ENCODE measurements at places on chromosomes 5 and 9. TPM values are rescaled to one million over a fixed set of nuclear protein-coding genes. Genes with fewer than 3 reads are reported as not detected.

GRCh38 chr5:56607551-56607950, 207.8 kb upstream of the MAP3K1 start:
- DNase-seq, result no peak

The ARL10 gene
- total RNA-seq, result 1.3 TPM

- DNase-seq, result peak; percentile 12
These were observed 96.8 kb downstream of the PHF2 start for GRCh38 chr9:93673021-93673838.

DNA sequence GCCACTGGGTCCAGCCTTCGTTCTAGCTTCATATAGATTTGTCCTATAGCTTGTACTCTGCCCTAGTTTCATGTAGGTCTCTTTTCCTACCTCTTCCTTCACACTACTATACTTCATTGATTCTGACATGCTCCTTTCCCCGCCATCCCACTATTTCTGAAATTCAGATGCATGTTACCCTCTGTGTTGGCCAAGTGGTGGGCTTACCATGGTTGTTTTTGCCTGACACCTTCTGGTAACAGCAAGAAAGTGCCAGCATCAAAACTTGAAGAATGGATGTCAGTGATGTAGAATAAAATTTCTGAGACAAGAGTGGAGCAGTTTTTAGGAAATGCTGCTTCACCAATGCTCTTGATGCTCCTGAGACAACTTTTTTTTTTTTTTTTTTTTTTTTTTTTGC, 19.5 kb upstream of the SERINC5 start:
- DNase-seq, result no peak

DNA sequence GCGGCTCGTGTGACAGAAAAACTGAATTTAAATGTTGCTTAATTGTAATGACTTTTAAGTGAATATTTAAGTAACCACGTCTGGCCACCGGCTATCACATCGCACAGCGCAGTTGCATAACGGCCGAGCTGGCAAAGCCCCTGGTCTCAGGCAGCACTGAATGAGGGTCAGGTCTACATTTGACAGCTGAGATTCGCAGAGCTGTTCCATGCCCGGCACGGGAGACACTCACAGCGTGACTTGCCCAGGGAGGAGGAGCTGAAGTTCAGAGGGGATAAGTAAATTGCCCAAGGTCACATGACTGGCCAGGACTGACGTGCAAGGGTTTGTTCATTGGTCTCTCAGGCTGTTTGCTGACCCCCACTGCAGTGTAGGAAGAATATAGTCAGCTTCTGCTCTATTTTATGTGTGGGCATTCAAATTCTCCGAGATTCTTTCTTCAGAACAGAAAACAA, 17.4 kb upstream of the COL5A1 start:
- DNase-seq, result no peak

- no peak for DNase-seq
These were observed 81.8 kb downstream of the SV2C start for GRCh38 chr5:76165029-76165428.

The FBP1 gene
- 51.4 TPM for total RNA-seq

- no peak for DNase-seq
These were observed 1.5 kb upstream of the IL17B start for GRCh38 chr5:149380466-149381121.

GRCh38 chr9:112699230-112699629, 18.7 kb downstream of the INIP start:
- no peak for DNase-seq

- DNase-seq, result peak; percentile 73
These were observed at the start of gene C1QTNF2 for GRCh38 chr5:160369990-160370712. Gene C1QTNF2 (minus strand): TSS chr5:160370626. CDS start chr5:160355011, 15,615 bp downstream.

The FAM221B gene
- 0.05 TPM for total RNA-seq

The MEGF10 gene
- total RNA-seq, result 0.35 TPM

The SLC44A1 gene
- 180 TPM for total RNA-seq

The INSL6 gene
- not detected for total RNA-seq

The LCP2 gene
- total RNA-seq, result 13.4 TPM

GRCh38 chr5:74206579-74207550, 433.7 kb downstream of the ENC1 start:
- peak; percentile 34 for DNase-seq

GRCh38 chr9:93194221-93194625, 10.3 kb downstream of the WNK2 start:
- no peak for DNase-seq

GRCh38 chr5:2371419-2371710, 380.1 kb downstream of the IRX2 start:
- DNase-seq, result no peak

The C9 gene
- 0.57 TPM for total RNA-seq

The GFI1B gene
- 1.3 TPM for total RNA-seq

The PCDHA1 gene
- not detected for total RNA-seq

The TMEM174 gene
- not detected for total RNA-seq

The SOHLH1 gene
- total RNA-seq, result not detected

GRCh38 chr5:131068893-131069643, 96.0 kb downstream of the HINT1 start:
- no peak for DNase-seq

GRCh38 chr5:43255704-43256103, 57.5 kb downstream of the HMGCS1 start:
- no peak for DNase-seq
